ENCODE measurements at places on chromosomes 2 and 18. TPM values are rescaled to one million over a fixed set of nuclear protein-coding genes. Genes with fewer than 3 reads are reported as not detected.
A peak's percentile ranks its signal among the peaks of the same experiment; 100 is the strongest.

- no peak for DNase-seq
- H3K27me3 ChIP-seq: no peaks in the 10 kb centered on the region
- 0 out of 2 replicates have a peak, but pooled peaks cover 3% of the 10 kb centered on the region for H3K4me1 ChIP-seq
- H3K36me3 ChIP-seq: no peaks in the 10 kb centered on the region
- no peak overlapping the region for H3K4me3 ChIP-seq
Measured at GRCh38 chr2:64792300-64792699, 138.6 kb upstream of the SERTAD2 start.

DNA sequence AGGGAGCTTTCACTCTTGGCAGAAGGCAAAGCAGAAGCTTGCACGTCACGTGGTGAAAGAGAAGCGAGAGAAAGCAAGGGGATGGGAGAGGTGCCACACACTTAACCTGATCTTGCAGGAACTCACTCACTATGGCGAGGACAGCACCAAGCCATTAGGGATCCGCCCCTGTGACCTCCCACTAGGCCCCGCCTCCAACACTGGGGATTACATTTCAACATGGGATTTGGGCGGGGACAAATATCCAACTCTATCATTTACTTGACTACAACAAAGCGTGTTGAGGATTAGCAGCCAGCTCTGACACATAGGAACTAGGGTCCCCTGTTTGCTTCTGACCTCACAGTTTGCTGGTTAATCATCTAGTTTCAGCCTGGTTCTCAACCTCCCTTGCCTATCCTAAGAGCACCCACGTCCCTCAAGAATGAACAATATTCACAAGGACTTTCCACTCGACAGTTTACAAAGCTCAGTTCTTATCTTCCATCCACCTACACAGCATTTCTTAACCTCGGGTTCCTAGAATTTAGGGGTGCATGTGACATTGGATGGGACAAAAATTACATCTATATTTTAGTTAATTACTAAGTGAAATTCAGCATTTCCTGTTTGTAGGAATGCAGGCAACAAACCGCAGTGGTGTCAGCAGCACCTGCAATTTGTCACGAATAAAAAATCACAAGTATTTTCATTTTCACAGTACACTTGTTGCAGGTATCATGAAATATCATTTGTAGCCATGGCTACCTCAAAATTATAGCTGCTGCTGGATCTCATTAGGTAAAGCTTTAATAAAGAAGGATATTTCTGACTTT lies 36.0 kb downstream of the LBH start:
- no peak overlapping the region for H3K4me3 ChIP-seq
- H3K36me3 ChIP-seq: no peaks in the 10 kb centered on the region
- H3K27ac ChIP-seq: no peak overlapping the region

DNA sequence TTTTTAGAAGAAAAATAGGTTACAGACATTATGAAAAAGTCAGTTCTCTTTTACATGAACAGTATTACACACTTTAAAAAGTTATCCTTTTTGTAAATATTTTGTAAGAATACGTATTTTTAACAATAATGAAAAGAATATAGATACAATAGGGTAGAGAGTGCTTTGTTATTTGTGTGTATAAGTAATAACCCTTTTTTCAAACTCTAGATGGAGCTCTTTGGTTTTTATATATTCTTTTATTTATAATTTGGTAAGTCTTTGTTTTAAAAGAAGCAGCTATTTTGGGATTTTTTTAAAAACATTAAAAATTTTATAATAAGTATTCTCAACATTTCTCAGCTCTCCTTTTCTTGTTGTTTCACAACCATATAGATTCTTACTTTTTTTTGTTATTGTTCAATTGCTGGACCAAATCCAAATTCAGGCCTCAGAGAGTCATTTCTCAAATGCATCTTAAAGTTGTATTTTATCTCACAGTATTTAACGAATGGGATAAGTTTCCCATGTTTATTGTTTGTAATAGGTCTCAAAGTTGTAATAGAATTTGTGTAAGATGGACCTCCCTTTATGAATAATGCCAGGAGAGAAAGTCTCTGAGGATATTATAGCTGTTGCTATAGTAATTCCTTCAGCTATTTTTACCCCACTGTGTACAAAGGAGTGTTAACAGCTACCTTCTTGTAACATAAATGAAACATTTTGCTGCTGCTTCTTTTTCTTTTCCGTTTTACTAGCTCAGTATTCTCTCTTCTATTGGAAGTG lies 46.4 kb downstream of the ACYP2 start:
- no peaks in the 10 kb centered on the region for H3K36me3 ChIP-seq
- H3K4me3 ChIP-seq: no peak overlapping the region
- H3K4me1 ChIP-seq: no peaks in the 10 kb centered on the region
- peak; percentile 29 for DNase-seq
- no peak overlapping the region for H3K27ac ChIP-seq

- H3K4me1 ChIP-seq: no peaks in the 10 kb centered on the region
- H3K36me3 ChIP-seq: peaks cover 3% of the 10 kb centered on the region
- H3K27ac ChIP-seq: no peak overlapping the region
Measured at GRCh38 chr2:219486380-219486959, 12.2 kb upstream of the GMPPA start.

GRCh38 chr18:75033516-75033915 lies 175.4 kb downstream of the PTGR3 start:
- no peaks in the 10 kb centered on the region for H3K4me1 ChIP-seq
- H3K27me3 ChIP-seq: no peaks in the 10 kb centered on the region
- DNase-seq: no peak
- no peak overlapping the region for H3K4me3 ChIP-seq
- H3K36me3 ChIP-seq: no peaks in the 10 kb centered on the region

- no peaks in the 10 kb centered on the region for H3K27me3 ChIP-seq
- DNase-seq: no peak
- no peaks in the 10 kb centered on the region for H3K4me1 ChIP-seq
- no peak overlapping the region for H3K4me3 ChIP-seq
Measured at GRCh38 chr18:58558471-58558870, 70.4 kb downstream of the ALPK2 start.

- no peaks in the 10 kb centered on the region for H3K4me1 ChIP-seq
- H3K36me3 ChIP-seq: no peaks in the 10 kb centered on the region
- no peak overlapping the region for H3K4me3 ChIP-seq
- no peak overlapping the region for H3K27ac ChIP-seq
Measured at GRCh38 chr2:59734743-59735142, 818.7 kb downstream of the BCL11A start.

GRCh38 chr2:69589973-69590652 lies 53.4 kb downstream of the AAK1 start:
- no peak overlapping the region for H3K4me3 ChIP-seq
- peak overlapping the region; percentile 8 for H3K27ac ChIP-seq
- H3K36me3 ChIP-seq: no peaks in the 10 kb centered on the region

Gene MBD5
- total RNA-seq: 22.4 TPM

Gene PID1
- total RNA-seq: 4.9 TPM

Gene LMAN1
- 166 TPM for total RNA-seq

Data from GM23248 (cell line).